ENCODE measurements at places on chromosomes 6 and 20.

GRCh38 chr20:41161886-41162285, 24.5 kb downstream of the PLCG1 start:
- peak; percentile 38 for DNase-seq

DNA sequence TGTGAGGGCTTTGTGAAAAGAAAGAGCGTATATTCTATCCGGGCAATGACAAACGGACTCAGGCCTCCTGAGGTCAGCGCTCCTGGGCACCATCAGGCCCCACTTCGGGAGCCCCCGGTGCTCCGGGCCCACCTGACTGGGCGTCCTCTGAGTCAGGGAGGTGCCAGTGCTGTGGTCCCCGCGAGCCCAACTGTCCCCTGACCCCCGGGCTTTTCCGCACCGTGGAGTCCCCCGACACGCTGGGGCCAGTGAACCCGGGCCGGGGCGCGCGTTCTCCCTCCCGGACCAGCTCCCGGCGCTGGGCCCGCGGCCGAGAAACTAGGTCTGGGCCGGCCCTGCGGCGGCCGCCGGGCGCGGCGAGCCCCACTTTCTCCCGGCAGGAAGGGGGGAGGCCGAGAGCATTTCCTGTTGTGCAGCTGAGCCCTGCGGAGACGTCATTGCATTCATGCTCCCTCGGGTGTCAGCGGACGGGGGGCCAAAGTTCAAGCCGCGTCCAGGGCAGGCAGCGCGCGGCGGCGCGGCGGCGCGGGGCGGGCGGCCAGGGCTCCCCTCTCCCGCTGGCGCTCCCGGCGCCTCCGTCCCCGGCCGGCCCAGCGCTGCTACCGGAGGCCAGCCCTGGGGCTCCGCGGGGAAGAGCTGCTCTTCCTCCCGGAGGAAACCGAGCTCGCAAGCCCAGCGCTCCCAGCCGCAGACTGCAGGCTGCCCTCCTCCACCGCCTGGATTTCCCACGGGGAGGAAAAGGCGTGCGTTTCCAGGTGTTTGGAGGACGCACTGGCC, 18.3 kb downstream of the HIVEP2 start:
- peak; percentile 77 for DNase-seq

- DNase-seq = no peak
These were observed 83.3 kb upstream of the TGM3 start for GRCh38 chr20:2212456-2213015.

- no peak for DNase-seq
These were observed 82.5 kb downstream of the PREX1 start for GRCh38 chr20:48745330-48745729.

GRCh38 chr6:28742668-28743270, 181.0 kb downstream of the TRIM27 start:
- no peak for DNase-seq

DNA sequence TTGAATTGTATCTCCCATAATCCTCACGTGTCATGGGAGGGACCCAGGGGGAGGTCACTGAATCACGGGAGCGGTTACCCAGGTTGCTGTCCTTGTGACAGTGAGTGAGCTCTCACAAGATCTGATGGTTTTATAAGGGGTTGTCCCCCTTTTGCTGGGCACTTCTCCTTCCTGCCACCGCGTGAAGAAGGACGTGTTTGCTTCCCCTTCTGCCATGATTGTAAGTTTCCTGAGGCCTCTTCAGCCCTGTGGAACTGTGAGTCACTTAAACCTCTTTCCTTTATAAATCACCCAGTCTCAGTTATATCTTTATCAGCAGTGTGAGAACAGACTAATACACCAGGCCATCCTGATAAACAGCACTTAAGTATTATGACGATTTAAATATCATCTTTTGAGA, 9.0 kb upstream of the MRGBP start:
- DNase-seq = no peak

DNA sequence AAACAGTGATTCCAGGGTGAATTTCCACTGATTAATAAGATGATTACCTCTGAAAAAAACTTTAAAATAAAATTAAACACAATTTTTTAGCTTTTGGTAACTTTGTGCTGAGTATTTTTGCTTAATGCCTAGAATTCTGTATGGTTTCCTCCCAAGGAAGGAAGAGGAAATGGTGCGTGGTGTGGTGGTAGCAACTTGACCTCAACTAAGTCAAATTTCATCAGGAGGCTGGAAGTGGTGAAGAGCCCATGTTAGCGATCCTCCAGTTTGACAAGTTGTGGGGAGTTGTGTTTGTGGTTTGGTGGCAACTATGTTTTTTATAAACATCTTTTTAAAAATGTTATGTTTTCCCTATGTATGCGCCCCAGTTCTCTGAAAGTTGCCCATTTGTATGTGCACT, 5.0 kb upstream of the RTF2 start:
- peak; percentile 20 for DNase-seq

DNA sequence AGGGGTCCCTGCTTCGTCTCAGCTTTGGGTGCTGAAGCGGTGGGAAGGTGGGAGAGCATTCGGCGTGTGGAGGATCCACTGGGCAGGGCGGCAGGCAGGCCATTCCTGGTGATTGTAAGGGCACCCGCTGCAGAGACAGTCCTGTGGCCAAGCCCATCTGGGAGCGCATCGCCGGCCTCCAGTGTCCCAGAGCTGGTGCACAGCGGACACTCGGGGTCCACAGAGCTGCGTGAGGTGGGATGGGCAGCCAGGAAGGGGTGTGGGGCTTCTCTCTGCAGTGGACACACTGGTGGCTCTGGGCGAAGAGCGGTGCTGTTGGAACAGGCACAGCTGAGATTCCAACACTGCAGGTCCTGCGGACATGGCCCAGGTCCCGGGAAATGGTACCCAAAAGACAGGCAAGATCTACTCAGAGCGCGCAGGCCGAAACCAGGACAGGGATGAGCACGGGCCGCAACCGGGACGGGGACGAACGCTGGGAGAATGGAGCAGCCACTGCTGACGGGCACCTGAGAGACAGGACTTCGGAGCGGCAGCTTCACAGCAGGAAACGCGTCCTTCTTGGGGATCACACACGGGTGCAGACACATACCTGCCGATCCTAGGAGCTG, 188.2 kb downstream of the ERMARD start:
- DNase-seq = no peak

GRCh38 chr6:107323133-107323785, 136.1 kb downstream of the PDSS2 start:
- DNase-seq = no peak

- peak; percentile 51 for DNase-seq
These were observed 21.3 kb upstream of the HFE start for GRCh38 chr6:26065952-26066380.

- DNase-seq = no peak
These were observed 38.1 kb downstream of the TIAM2 start for GRCh38 chr6:155033021-155033791.

- no peak for DNase-seq
These were observed 13.8 kb upstream of the ZBP1 start for GRCh38 chr20:57633945-57634491.

GRCh38 chr6:12555267-12555666, 161.3 kb upstream of the PHACTR1 start:
- DNase-seq = no peak

- no peak for DNase-seq
These were observed 744.1 kb downstream of the DHX35 start for GRCh38 chr20:39706184-39706663.

DNA sequence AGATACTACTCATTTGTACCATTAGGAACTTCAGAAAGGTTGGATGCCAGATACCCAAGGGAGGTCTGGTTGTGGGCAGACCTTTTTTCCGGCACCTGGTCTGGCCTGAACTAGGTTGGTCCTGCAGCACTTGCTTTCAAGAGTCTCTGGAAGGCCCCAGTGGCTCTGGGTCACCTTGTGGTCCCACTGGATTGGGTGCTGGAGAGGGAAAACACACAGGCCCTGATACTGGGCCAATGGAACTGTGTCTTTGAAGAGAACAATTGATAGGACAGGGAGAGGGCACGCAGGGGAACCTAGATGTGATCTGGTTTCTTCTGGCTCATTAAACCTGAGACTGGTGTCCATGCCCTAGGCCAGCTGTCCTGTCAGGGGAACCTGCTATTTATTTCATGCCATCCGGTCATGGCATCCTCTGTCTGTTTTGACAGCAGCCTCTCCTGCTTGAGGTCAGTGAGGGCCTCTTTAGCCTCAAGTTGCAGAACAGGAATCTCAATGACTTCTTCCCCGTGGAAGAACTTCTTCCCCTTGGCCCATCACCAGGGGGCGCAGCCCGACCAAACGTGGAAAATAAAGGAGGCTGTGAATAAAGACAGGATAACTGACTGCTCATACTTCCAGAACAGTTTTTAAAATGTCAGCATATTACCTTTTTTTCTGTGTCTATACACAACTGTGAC, 25.0 kb downstream of the TAF8 start:
- DNase-seq = peak; percentile 13

- DNase-seq = no peak
These were observed 22.9 kb downstream of the DNAJC5 start for GRCh38 chr20:63917811-63918210.

- no peak for DNase-seq
These were observed 64.9 kb upstream of the PAX1 start for GRCh38 chr20:21640556-21640955.

DNA sequence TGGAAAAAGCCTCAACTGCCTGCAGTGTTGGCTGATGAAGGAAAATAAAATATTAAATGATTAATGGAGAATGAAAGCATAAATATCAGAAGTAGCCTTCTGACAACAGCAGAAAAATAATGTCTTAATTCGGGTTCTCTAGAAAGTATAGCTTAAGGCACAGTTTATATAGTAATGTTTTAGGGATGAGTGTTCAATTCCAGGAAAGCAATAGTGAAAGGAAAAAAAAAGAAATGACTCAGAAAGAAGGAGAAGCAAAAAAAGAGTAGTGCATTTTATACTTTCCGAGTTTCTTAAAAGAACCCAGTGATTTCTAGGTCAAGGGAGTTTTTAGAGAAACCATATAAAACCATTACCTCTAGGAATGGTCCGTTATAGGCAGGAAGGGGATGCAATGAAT, 137.3 kb downstream of the HTR1B start:
- DNase-seq = no peak

- DNase-seq = peak; percentile 4
These were observed 186.3 kb downstream of the ADGB start for GRCh38 chr6:146785001-146785585.

DNA sequence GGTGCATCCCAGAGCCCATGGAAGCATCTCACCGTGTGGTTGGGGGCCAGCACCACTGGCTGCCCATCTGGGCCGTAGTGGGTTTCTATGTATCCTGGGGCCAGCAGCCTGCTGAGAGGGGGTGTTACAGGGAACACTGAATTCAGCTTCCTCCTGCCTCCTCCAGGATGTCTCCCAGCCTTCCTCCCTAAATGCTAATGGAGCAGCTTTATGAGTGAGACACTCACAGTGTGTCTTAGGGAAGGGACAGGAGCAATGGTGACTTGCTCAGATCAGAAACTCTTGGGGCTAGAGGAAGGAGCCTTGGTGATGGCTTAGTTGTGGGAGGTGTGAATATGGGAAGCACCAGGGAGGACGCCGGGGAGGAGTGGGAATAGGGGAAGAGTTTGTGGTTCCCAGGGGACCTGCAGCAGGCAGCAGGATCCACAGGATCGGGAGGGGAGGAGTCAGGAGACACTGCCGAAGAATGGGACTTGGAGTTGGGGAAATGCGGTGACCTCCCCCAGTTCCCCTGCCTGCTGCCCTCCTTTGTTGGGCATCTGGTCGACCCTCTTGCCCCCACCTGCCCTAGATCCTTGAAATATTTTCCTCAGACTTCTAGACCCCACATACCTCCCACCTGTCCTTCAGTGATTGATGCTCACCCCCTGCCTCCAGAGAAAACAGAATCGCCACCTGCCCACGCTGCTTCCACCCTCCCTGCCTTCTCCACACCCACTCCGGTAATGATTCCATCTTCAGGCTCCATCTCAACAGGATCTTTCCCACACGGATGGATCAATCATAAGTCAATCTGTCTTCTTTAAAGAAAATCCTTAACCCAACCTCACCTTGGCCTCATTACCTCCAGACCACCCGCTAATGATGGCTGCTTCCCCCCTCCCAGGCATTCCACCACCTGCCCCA, 6.6 kb downstream of the ADAM33 start:
- no peak for DNase-seq

DNA sequence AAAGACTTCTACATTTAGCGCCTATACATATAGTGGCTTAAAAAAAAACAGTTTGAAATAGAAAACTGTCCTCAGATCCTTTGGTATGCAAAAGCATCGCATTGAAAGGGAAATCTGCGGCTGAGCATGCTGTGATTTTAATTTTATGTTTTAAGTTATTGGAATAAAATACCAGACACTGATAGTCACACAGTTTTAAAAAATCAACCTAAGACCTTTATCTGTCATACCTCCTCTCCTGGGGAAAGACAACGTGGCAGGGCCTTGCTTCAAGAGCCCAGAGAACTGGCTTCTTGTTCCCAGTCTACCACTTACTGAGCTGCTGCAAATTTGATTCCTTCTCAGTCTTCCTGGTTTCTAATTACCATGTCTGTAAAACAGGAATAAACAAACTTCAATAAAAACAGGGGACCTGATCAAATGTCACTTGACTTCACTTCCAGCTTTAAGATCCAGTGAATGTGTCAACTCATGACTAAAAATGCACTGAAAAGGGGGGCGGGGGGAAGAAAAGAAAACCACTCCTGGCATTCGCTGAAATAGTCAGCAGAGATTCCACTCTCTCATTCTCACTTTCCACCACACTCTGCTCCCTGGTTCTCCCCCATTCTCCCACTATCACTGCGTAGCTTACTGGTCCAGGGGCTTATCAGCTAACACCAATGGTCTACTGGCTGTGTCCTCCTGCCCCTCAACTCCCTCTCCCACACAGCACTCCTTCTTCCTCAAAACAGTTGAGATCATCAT, 494.7 kb upstream of the MARCKS start:
- DNase-seq = no peak

GRCh38 chr6:84086545-84087429, 53.2 kb downstream of the MRAP2 start:
- DNase-seq = no peak

- DNase-seq = peak; percentile 55
These were observed 85.4 kb downstream of the HFE start for GRCh38 chr6:26172608-26172968.

- DNase-seq = no peak
These were observed 8.1 kb upstream of the FAM50B start for GRCh38 chr6:3841066-3841454.

DNA sequence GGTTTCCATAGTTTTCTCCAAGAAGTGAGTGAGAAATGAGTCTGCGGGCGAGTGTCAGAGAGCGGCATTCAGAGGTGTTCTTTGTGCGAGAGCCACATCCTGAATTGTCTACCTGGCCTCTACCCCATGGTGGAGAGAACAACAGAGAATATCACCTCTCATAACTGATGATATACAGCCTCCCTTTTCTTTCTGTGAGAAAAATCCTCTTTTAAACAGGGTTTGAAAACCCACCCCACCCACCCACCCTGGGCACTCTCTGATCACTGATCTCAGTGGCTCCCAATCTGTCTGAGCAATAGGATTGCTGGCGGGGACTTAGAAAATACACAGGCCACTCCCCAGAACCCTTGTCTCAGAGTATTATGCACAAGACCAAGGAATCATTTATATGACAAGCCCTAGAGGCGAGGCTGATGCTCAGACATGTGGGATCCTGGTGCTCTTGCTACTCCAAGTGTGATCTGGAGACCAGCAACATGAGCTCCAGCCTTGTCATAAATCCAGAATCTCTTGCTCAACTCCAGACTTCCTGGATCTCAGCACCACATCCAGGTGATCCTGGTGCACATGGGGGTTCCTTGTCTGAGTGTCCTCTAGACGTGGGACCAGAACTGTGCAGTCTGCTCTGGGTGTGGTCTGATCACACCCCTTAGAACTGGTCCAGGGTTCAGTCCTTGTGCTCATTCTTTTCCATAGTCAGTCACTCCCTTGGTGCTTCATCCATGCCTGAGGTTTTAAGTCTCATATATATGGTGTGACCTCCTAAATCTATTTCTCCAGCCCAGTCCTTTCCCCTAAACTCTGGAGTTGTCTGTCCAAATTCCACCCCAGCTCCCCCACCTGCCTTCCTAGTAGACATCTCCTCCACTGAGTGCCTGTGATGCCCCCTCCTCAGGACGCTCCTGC, 5.3 kb downstream of the HLA-B start:
- peak; percentile 69 for DNase-seq
